Activated CD8-positive, alpha-beta memory T cell treated with anti-CD3 and anti-CD28 coated beads for 48 hours (primary cell): ENCODE measurements at places on chromosomes 6 and 20.

DNA sequence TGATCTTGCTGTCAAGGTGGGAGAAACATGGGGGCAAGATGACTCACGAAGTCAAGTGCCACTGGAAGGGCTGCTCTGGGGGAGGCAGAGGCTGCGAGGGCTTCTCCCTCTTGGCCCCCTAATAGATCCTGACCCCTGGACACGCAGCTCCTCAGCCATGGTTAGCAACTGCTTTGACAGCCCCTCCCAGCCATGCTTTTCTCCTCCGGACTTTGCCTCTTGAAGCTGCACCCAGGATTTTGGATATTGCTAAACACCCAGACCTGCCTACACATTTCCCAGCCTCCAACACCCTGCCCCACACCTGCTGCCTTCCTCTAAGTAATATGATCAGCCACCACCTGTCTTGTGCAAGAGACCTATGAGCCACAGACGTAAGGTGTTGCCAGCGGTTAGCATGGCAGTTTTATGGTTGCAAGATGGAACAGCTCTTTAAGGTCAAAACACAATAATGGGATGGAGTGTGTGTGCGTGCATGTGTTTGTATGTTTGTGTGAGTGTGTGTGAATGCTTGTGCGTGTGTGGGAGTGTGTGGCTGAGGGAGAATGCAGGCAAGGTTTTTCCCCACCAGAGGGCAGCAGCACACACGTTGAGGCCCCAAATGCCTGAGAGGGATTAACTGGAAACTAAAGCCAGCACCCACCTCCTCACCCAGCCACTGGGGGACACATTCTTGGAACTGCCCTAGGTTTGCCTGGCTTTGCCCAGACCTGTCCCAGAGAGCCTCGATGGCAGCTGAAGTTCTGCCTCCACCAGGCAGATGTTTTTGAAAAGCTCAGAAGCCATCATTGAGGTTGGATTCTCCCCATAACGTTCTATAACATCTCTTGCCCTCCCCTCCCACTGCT, 2.5 kb downstream of the IP6K3 start:
- DNase-seq = peak; percentile 43

GRCh38 chr6:136651982-136652381, 101.8 kb upstream of the MAP7 start:
- no peak for DNase-seq

DNA sequence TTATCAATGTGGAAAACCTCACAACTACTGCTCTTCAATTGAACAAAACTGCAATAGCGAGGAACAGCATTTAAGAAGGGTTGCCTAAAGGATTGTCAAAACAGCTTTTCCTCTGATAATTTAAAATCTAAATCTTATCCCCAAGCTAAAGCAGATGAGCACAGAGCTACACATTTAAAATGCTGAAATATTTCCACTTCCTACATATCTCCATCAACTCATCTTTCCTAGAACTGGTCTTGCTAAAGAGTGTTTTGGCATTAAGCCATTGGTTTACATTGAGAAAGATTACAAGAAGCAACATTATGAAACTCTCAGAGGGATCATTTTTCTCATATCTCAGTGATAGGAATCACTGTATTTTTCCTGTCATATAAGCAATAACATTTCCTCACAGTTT, 3.6 kb downstream of the OR10C1 start:
- DNase-seq = no peak

- no peak for DNase-seq
These were observed 73.2 kb downstream of the BCKDHB start for GRCh38 chr6:80179695-80180094.

GRCh38 chr20:11849976-11850670, 67.6 kb upstream of the BTBD3 start:
- no peak for DNase-seq

DNA sequence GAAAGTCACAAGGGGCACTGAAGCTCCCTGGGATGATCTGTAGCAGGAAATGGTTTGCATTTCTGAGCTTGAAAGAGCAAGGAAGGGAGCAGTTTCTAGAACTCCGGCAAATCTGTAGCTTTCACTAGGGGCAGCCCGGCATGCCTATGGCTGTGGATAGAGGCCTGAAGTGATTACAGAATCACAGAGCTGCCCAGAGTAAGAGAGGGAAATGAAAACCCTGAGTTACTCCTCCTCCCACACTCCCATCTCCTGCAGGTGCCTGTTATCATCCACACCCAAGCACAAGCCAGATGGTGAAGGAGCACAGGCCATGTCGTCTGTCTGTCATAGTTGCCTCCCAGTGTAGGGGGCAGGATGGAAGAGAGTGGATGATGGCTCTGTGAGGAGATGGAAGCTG, 37.1 kb downstream of the HLA-F start:
- no peak for DNase-seq

GRCh38 chr6:106143665-106144064, 57.5 kb downstream of the PRDM1 start:
- no peak for DNase-seq

- DNase-seq = no peak
These were observed 572 bp downstream of the SLC2A4RG start for GRCh38 chr20:63740070-63740626.

GRCh38 chr6:18389479-18389878, 2.3 kb downstream of the RNF144B start:
- no peak for DNase-seq

DNA sequence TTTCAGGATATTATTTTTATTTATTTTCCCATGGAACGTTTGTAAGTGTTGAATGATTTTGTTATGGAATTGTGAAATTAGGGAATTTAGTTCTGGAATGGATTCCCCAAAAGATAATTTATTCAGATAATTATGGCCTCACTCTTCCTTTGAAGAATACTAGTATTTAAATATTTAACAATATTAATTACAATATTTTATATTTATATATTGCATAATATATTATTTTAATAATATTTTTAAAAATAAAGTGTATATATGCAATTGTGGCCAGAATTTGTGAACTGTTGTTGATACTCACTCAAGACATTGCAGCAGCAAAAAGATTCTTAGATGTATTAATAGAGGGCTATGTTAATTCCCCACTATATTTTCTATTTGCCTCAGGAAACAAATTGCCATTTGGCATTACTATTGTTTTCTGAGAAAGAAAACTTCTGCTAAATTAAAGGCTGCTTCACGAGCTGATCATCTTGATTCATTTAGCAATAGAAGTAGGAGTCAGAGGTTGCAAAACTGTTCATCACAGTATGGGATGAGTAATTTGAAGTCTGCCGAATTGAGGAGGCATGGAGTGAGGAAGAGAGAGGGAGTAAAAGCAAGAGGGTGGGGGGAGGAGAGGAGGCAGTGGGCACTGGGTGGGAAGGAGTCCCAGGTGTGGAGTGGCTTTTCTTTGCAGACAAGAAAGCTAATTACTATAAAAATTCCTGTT, 729.2 kb downstream of the DHX35 start:
- no peak for DNase-seq

DNA sequence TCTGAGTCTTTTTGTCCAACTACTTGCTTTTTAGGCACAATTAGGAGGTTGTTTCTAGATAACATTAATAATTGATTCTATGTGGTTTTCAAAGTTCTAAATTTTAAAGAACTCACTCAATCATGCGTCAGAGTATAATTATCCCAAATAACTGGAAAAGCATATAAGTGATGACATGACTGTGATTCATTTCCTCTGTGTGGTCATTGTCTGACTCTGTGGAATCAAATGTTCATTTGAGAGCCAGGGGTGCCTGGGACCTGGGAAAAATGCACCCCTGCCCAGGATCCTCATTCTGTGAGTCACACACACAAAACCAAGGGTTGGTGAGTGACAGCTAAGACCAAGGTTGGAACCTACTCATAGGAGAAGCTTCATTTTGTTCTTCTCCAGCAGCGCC, 127.1 kb upstream of the MLIP start:
- no peak for DNase-seq
